ENCODE measurements at places on chromosomes 1 and 21.

- no peak for DNase-seq
- H3K36me3 ChIP-seq = no peaks in the 10 kb centered on the region
- H3K27ac ChIP-seq = no peak overlapping the region
- H3K27me3 ChIP-seq = peaks cover 2% of the 10 kb centered on the region
- no peak overlapping the region for H3K4me3 ChIP-seq
- H3K4me1 ChIP-seq = peaks cover 3% of the 10 kb centered on the region
Observed at GRCh38 chr1:226009650-226010044, 10.5 kb upstream of the SDE2 start.

GRCh38 chr1:178821134-178821866 is 49.6 kb downstream of the ANGPTL1 start:
- no peaks in the 10 kb centered on the region for H3K27me3 ChIP-seq
- H3K27ac ChIP-seq = no peak overlapping the region
- no peak overlapping the region for H3K4me3 ChIP-seq
- peaks cover 7% of the 10 kb centered on the region for H3K4me1 ChIP-seq
- no peak for DNase-seq

- H3K4me1 ChIP-seq = peaks cover 51% of the 10 kb centered on the region
- DNase-seq = no peak
- peaks cover 6% of the 10 kb centered on the region for H3K36me3 ChIP-seq
- no peak overlapping the region for H3K27ac ChIP-seq
- no peaks in the 10 kb centered on the region for H3K27me3 ChIP-seq
- H3K4me3 ChIP-seq = no peak overlapping the region
Observed at GRCh38 chr1:35539073-35539823, 18.0 kb downstream of the KIAA0319L start.

DNA sequence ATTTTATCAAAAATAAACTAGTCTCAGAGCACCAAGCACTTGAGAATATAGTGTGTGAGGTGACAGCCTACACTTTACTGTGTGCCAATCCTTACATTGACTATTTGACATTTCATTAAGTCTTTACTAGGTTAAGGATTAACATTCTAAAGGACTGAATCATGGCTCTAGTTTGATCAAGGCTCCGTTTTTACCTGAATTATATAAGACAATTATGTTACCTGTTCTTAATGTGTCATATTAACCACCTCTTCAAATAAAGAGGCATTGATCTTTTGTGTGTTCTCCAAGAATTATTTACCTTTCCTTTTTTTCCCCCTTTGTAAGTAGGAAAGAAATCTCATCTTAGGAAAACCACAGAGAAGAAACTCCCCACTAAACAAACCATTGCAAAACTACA is 189.7 kb downstream of the HS2ST1 start:
- H3K4me1 ChIP-seq = peaks cover 9% of the 10 kb centered on the region
- H3K27me3 ChIP-seq = no peaks in the 10 kb centered on the region
- no peak overlapping the region for H3K4me3 ChIP-seq
- DNase-seq = no peak
- no peak overlapping the region for H3K27ac ChIP-seq
- peaks cover 16% of the 10 kb centered on the region for H3K36me3 ChIP-seq

- no peaks in the 10 kb centered on the region for H3K27me3 ChIP-seq
- H3K4me3 ChIP-seq = no peak overlapping the region
- no peak for DNase-seq
- peaks cover 55% of the 10 kb centered on the region for H3K36me3 ChIP-seq
- H3K27ac ChIP-seq = no peak overlapping the region
Observed at GRCh38 chr1:217437376-217437775, 193.5 kb downstream of the GPATCH2 start.

Data from mesothelial cell of epicardium (in vitro differentiated cells).